ENCODE measurements at places on chromosomes 3 and 15. TPM values are rescaled to one million over a fixed set of nuclear protein-coding genes. Genes with fewer than 3 reads are reported as not detected.

GRCh38 chr15:78682004-78682651 lies 41.1 kb upstream of the CHRNB4 start:
- DNase-seq, result no peak

GRCh38 chr15:38885471-38885952 lies 320.9 kb upstream of the RASGRP1 start:
- peak; percentile 73 for DNase-seq

DNA sequence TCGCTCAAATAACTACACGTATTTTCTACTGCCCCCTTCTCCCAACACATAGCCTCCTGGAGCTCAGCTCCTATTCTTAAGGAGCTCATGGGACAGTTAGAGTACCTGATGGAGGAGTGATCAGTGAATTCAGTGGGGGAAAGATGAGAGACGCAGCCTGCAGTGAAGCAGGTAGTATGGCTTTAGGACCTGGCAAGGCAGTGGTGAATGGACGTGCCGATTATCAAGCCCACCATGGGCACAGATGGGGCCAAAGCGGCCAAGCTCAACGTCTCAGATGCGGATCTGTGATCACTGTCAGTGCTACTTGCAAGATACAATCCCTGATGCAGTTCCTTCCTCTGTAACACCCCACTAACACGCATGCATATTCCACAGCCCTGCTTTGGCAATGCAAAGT lies 45.8 kb upstream of the ATP2B2 start:
- DNase-seq, result no peak

Gene EPHB3
- 3.5 TPM for total RNA-seq

Gene CNTN3
- 1.6 TPM for total RNA-seq

Gene VWA5B2
- total RNA-seq, result not detected

Gene VGLL3
- 223 TPM for total RNA-seq

Data from fibroblast of villous mesenchyme (primary cell).